CD4-positive, alpha-beta T cell treated with Interferon alpha-2 for 1 hour (primary cell): ENCODE measurements at places on chromosomes 16 and 17.
A peak's percentile ranks its signal among the peaks of the same experiment; 100 is the strongest.

- DNase-seq: no peak
Measured at GRCh38 chr16:81446907-81447268, 2.3 kb downstream of the CMIP start.

DNA sequence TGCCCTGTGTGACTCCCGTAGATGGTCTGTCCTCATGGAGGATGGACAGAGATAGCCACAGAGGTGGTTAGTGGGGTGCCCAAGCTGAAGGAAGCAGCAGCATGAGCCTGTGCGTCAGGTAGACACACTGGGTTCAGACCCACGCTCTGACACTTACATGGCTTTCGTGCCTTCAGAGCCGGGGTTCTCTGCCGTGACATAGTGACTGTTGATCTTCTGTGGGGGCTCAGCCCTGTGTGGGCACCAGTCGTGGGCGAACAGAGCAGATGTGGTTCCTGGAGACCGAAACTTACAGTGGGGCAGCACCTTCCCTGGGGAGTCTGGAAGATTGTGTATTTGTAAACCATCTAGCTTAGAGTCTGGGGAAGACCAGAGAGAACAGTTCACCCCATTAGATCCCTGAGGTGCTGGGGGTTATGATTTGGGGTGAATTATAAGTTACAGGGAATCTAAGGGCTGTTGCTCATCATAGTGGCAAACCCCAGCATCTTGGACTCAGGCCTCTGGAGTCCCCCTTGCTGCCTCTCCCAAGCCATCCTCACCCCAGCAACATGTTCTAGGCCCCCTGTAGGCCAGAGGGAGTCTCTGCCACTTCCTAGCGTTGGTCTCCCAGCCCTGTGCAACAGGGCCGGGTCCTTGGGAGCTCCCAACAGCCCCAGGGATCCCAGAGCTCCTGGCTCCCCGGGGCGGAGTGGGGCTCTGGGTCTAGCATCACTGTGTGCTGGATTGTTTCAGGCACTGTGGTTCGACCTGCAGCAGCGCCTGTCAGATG lies 28.6 kb downstream of the NECAB2 start:
- no peak for DNase-seq

DNA sequence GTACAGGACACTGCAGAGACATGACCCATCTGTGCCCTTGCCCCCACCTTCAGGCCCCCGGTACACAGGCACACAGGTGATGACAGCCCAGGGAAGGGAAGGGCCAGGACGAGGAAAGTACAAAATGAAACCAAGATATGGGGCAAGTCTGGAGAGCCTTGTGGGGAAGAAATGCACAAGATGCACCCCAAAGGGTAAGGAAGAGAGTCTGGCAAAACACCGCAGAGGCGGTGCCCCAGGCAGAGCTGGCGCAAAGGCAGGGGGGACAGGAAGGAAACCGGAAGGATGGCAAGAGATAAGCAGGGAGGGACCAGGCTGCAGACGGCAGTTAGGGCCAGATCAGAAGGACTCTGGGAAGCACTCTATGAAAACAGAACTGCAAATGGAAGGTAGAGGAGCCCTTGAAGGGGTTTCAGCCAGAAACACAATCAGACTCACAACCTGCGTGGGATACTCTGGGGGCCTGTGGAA lies 81.4 kb downstream of the SLC39A11 start:
- no peak for DNase-seq

DNA sequence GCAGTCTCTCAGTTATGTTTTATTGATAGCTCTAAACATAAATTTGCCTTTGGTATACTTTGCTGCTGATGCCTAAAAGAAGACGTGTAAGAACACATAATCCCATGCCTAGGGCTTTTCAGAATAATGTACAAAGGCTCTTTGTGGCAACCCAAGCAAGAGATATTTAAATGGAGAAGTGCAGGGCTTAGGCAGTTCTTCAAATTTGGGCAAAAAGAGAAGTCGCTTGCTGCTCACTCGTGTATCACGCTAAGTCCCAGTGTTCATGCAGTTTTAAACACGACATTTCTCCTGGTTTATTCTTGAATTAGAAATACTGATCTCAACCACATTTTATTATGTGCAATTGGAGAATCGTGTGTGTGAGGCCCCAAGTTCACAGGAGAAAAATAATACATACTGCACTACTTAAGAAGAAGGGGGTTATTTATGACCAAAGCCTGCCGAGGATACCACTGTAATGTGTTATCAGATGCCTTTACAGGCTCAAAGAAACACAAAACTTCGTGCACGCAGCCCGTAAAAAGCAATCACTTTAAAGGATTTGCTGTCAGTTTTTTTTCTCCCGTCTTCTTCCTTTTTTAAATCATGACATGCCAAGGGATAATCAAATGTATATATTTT lies 22.5 kb upstream of the IRX6 start:
- no peak for DNase-seq

- no peak for DNase-seq
Measured at GRCh38 chr16:78597809-78598570, 498.5 kb downstream of the WWOX start.

GRCh38 chr17:78771758-78772382 lies 10.2 kb downstream of the CYTH1 start:
- no peak for DNase-seq

GRCh38 chr16:54231919-54232318 lies 54.7 kb downstream of the IRX3 start:
- no peak for DNase-seq

GRCh38 chr17:73541561-73541981 lies 102.7 kb downstream of the SDK2 start:
- no peak for DNase-seq

DNA sequence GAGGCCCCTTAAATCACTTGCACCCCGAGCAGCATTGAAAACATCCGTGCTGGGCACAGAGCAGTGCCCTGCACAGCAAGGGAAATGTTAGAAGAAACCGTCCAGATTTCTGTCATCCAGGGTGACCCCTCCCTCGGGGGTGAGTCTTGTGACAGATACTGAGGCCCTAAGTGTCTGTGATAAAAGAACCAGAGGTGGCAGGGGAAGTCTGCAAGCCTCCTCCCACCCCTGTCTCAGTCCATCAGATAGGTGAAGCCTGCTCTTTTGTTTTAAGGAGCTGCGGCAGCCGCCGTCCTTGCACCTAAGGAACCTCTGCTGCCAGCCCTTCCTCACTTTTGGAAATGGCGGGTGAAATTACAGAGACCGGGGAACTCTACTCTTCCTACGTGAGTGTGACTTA lies 845 bp upstream of the NAT9 start:
- no peak for DNase-seq

- no peak for DNase-seq
Measured at GRCh38 chr16:86171329-86171728, 272.4 kb downstream of the IRF8 start.

DNA sequence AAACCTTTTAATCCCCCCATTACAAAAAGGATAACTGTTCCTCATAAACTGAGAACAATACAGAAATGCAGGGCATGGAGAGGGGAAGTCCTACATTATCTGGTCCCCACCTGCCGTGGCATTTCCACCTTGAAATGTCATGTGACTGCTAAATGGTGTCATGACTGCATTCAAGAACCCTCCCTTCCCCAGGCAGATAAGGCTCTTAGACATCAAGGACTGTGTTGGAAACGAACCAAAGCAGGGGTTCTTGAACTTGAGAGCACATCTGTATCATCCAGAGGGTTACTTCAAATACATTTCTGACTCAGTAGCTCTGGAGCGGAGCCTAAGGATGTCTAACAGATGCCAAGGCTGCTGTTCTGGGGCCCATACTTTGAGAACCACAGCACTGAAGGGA lies 18.4 kb downstream of the CMTM3 start:
- DNase-seq: no peak

DNA sequence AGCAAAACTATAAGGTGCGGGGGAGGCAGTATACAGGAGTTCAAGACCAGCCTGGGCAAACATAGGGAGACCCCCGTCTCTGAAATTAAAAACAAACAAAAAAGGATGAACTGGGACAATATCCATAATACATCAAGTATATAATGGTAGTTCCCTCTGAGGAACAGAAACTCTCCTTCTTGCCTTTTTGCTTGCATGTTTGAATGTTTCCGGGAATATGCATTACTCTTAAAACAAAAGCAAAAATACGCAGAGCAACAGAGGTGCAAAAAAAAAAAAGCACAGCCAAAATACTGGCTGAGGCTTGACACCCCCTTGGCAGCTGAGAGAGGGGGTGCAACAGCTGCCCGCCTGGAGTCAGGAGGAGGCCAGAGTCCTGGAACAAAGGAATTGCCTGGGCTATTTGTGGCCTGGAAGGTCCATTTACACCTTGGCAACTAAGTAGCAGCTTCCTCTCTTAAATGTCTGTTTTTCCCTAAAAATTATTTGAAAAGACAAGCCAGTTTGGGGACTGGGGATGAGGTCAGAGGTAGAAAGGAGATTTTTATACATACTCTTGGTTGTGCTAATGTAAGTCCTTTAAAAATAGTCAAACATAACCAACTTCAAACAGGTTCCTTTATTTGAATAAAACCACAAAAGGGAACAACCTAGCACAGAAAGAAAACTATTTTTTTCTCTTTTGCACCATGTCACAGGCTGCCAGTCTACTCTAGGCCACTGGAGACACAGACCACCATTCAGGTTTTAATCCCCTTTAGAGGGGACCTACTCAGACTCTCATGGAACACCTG lies 19.5 kb downstream of the USP7 start:
- DNase-seq: no peak

GRCh38 chr17:28043296-28043695 lies 819 bp downstream of the NLK start:
- no peak for DNase-seq

GRCh38 chr17:8946476-8946875 lies 19.0 kb downstream of the PIK3R5 start:
- DNase-seq: no peak

- no peak for DNase-seq
Measured at GRCh38 chr16:17964196-17964595, 372.3 kb downstream of the NPIPA8 start.

DNA sequence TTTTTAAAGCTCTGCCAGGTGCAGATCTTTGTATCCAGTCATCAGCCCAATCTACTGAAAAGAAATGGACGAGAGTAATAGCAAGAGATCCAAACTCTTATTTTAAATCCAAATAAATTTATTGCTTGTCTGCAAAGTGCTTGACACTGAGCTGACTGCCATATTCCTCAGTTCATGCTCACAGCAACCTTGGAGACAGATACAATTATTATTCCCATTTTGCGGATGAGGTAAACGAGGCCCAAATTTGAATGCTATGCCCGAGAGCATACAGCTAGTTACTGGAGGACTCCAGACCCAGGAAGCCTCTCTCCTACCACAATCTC lies 620 bp downstream of the NOB1 start:
- DNase-seq: no peak

GRCh38 chr17:40498281-40499084 lies 2.9 kb downstream of the TNS4 start:
- no peak for DNase-seq

- DNase-seq: no peak
Measured at GRCh38 chr16:57384248-57385070, 12.2 kb downstream of the CX3CL1 start.

DNA sequence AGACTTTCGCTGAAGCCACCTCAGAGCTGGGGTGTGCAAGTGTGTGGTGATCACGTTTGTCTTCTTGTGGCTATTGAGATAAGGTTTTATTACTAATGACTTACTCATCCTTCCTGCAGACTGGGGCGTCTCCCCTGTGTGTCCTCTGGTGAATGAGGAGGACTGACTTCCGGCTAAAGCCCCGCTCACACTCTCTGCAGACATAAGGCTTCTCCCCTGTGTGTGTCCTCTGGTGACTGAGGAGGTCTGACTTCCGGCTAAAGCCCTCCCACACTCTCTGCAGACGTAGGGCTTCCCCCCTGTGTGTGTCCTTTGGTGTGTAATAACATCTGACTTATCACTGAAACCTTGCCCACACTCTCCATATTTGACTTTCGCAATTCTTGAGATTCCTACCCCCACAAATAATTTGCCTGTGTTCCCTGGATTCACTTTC lies 19.4 kb downstream of the PRDM7 start:
- DNase-seq: no peak

GRCh38 chr17:419073-419735 lies 66.6 kb upstream of the RPH3AL start:
- peak; percentile 62 for DNase-seq

DNA sequence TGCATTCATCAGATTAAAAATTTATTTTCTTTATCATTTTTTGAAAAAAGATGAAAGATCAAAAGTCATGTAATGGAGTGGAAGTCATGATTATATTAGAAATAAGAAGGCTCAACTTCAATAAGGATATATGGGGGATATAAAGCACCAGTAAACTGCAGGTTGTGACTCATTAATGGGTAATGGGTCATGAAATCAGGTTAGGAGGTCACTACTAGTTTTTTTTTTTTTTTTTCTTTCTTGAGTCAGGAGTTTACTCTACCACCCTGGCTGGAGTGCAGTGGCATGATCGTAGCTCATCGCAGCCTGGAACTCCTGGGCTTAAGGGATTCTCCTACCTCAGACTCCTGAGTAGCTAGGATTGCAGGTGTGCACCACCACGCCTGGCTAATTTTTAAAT lies 14.3 kb downstream of the EFCAB13 start:
- DNase-seq: no peak

GRCh38 chr16:31386157-31386984 lies 6.8 kb upstream of the ITGAD start:
- peak; percentile 38 for DNase-seq

DNA sequence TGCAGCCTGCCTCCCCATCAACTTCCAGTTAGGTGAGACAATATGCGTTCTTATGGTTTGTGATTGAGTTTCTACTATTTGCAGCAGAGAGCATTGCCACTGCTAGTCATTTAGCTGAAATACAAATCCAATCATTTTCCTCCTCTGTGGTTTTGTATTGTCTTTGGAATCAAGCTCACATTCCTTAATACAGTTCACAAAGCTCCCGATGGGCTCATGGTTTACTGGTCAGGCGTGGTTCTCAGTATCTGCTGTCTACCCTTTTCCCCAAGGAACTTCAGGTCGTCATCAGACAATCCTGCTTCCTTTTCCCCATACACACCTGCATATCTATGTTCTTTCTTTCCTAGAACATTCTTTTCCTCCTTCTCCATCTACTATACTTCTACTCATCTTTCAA lies 69.6 kb upstream of the GAS7 start:
- DNase-seq: no peak

DNA sequence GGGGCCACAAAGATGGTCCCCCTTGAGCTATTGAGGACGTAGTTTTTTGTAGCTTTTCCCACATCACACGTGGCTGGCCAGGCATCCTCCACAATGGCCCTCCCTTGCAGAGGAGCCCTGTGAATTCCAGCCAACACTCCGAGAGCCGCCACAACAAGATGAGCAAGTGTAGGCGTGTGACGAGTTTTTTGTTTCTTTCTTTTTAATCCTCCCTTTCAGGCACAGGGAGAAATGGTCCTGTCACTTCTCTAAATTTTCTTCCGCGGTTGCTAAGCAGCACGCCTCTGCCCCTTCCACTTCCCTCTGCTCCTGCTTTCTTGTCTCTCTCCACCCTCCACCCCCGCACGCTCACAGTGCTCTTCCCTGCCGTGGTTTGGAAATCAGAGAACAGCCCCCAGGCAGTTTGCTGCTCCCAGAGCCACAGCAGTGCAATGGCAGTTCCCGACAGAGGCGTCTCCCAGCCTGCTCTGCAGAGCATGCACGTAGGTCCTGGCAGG lies 68.0 kb upstream of the MRTFB start:
- no peak for DNase-seq
